ENCODE measurements at places on chromosomes 11 and 22. TPM values are rescaled to one million over a fixed set of nuclear protein-coding genes. Genes with fewer than 3 reads are reported as not detected.

Gene KDM4D
- 1.3 TPM for total RNA-seq

Gene OR10A2
- total RNA-seq, result not detected

- no peaks in the 10 kb centered on the region for H3K36me3 ChIP-seq
- H3K27ac ChIP-seq, result no peak overlapping the region
These were observed 99.8 kb downstream of the CTTN start for GRCh38 chr11:70498171-70498571.

Gene POLDIP3
- total RNA-seq, result 40.7 TPM

DNA sequence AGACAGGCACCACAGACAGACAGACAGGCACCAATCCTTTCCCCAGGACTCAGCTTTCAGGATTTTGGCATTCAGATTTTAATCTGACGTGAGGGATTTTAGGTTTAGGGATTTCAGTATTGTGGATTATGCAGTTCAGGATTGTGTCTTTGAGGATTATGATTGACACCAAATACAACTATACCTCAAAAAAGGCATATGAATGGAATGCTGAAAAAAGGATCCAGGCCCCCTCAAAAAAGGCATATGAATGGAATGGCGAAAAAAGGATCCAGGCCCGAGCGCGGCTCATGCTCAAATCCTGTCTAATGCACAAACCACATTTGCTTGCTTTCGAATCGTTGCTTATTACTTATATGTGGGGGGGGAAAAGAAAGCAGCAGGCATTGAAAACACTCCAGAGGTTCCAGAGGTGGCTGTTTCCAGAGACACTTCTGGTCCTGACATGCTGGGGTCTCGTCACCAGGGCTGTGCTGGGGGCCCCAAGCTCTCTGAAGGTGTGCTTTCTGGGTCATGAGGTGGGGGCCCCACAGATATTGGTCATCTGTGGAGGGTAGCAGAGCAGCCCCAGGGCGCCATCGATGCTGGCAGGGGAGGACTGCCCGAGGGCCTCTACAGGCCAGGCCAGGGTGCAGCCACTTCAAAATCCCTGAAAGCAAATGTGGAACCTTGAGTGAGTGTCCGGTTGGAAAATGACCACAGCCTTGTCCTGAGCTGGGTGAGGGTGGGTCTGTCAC, 16.8 kb upstream of the OSBPL5 start:
- no peak overlapping the region for H3K27ac ChIP-seq
- H3K4me1 ChIP-seq, result peaks cover 16% of the 10 kb centered on the region
- no peak overlapping the region for H3K4me3 ChIP-seq
- H3K36me3 ChIP-seq, result no peaks in the 10 kb centered on the region

DNA sequence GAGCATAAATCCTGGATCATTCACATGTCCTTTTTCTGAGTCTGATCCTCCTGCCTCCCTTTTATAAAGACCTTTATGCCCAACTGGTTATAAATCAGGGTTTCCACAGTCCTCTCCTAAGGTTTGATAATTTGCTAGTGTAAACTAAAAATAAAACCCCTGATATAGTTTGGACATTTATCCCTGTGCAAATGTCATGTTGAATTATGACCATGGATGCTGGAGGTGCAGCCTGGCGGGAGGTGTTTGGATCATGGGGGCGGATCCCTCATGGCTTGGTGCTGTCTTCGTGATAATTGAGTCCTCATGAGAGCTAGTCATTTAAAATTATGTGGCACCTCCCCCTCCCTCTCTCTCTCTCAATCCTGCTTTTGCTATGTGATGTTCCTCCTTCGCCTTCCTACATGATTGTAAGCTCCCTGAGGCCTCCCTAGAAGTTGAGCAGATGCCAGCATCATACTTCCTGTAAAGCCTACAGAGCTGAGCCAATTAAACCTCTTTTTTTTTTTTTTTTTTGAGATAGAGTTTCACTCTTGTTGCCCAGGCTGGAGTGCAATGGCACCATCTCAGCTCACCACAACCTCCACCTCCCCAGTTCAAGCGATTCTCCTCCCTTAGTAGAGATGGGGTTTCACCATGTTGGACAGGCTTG, 9.6 kb upstream of the MTCH2 start:
- DNase-seq, result no peak
- no peak overlapping the region for H3K4me3 ChIP-seq
- H3K27me3 ChIP-seq, result no peaks in the 10 kb centered on the region
- no peaks in the 10 kb centered on the region for H3K4me1 ChIP-seq
- H3K27ac ChIP-seq, result no peak overlapping the region

GRCh38 chr11:130180896-130181294, 21.3 kb downstream of the ST14 start:
- H3K36me3 ChIP-seq, result no peaks in the 10 kb centered on the region
- no peak overlapping the region for H3K4me3 ChIP-seq
- no peak overlapping the region for H3K27ac ChIP-seq
- H3K27me3 ChIP-seq, result no peaks in the 10 kb centered on the region

Gene ANO5
- total RNA-seq, result 2.9 TPM
